MCF 10A (cell line): ENCODE measurements at places on chromosomes 4 and X. TPM values are rescaled to one million over a fixed set of nuclear protein-coding genes. Genes with fewer than 3 reads are reported as not detected.

DNA sequence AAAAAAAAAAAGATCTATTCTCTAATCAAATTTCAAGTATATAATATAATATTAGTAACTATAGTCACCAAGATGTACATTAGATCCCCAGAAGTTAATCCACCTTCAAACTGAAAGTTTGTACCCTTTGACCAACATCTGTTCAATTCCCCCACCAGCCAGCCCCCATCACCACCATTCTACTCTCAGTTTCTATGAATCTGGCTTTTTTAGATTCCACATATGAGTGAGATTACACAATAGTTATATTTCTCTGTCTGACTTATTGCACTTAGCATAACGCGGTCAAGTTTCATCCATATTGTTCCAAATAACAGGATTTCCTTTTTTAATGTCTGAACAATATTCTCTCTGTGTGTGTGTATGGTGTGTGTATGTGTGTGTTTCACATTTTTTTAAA is 33.7 kb upstream of the VMA21 start:
- DNase-seq: no peak

The ASMT gene
- total RNA-seq: not detected in 2 replicates

The LIMCH1 gene
- 36.6 and 48.4 TPM in 2 replicates for total RNA-seq

DNA sequence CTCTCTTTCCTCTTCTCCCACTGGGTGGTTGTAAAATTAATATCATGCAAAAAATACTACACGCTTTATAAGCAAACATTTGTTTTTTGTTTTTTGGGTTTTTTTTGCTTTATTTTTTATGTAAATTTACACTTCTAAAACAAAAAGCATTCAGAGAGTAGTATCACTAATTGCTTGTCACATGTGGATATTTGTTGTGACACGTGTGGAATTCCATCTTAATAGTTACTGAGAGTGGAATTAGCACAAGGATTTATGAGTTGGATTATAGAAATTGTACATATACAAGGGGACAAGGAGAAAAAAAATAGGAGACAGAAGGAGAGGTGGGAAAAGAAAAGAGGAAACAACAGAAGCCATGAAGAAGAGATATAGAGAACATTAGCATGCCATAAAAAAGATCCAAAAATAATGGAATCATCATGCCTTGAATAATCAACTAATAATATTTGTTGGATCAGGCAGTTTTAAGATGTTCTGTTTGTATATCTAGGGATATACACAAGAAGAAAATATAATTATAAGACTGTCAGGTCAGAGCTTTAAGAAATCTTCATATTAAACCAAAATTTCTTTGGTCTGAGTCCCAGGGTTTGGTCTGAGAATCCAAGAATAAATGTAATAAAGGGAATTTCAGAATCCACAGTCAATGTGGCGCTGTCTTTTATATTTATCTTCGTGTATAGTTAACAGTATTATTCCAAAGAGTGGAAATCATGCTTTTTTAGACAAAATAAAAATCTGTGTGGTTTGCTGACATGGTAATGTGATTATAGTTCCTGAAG is 98.5 kb upstream of the INTU start:
- DNase-seq: no peak

DNA sequence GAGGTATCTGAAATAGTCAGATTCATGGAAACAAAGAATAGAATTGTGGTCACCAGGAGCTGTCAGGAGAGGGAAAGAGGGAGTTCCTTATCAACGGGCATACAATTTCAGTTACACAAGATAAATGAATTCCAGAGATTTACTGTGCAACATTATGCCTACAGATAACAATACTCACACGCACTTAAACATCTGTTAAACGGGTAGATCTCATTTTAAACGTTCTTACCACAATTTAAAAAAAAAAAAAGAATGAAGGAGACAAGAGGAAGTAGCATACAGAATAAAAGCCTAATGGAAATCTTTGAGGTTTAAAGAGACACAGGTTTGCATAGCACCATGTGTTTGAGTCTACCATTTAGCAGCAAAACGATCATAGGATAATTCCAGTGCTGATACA is 298.0 kb downstream of the DKK2 start:
- DNase-seq: no peak

DNA sequence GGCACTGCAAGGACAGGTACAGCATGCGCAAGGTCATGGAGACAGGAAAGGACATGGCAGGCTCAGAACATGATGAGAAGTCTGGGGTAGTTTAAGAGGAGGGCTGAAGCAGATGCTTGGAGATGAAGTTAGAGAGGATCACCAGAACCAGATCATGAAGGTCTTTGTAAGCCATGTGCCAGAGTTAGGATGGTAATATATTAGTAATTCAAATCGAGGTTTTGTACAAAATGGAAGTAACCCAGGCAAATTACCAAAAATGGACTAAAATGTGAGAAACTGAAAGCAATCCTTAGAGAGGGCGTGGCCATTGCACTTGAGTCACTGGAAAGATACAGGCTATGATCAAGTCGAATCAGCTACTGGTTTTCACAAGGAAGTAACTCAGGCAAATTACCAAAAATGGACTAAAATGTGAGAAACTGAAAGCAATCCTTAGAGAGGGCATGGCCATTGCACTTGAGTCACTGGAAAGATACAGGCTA is 13.5 kb downstream of the RXFP1 start:
- DNase-seq: peak; percentile 49

- peak; percentile 57 for DNase-seq
These were observed 73.3 kb downstream of the RBM46 start for GRCh38 chr4:154854362-154854761.

The DRD5 gene
- not detected in 2 replicates for total RNA-seq

The HMGN5 gene
- 6.6 and 11.8 TPM in 2 replicates for total RNA-seq

DNA sequence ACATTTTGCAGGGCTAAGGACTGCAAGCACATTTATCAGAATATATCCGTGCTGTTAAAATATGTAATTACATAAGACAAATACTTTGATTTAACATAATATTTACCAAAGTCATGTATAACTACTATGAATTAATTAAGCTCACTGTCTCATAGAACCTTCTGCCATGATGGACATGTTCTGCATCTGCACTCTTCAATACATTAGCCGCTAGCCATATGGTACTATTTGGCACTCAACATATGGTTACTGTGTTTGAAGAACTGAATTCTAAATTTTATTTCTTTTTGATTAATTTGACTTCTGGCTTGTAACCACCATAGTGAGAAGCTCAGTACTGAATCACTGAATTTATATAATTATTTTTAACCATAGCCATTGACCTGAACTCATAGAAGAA is 427.0 kb upstream of the TRAM1L1 start:
- no peak for DNase-seq

DNA sequence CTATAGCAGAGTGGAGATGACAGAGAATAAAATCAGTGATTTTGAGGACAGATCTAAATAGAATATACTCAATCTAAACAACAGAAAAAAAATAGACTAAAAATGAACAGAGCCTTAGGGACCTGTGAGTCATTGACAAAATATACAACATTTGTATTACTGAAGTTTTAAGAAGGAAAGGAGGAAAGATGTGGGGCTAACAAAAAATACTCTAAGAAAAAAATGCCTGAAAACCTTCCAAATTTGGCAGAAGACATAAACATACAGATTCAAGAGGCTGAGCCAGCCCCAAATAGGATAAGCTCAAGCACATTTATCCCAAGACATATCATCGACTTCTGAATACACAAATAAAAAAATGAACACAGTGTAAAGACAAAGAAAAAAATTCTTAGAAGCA is 123.6 kb upstream of the INTU start:
- no peak for DNase-seq

The PRSS12 gene
- 8.9 and 10.7 TPM in 2 replicates for total RNA-seq

GRCh38 chrX:40622479-40623138 is 619 bp upstream of the MPC1L start:
- no peak for DNase-seq

GRCh38 chr4:34245276-34245675 is 1999.0 kb downstream of the ARAP2 start:
- DNase-seq: no peak

- no peak for DNase-seq
These were observed 45.3 kb upstream of the HELT start for GRCh38 chr4:184972991-184973390.

The VSIG4 gene
- total RNA-seq: not detected in 2 replicates

DNA sequence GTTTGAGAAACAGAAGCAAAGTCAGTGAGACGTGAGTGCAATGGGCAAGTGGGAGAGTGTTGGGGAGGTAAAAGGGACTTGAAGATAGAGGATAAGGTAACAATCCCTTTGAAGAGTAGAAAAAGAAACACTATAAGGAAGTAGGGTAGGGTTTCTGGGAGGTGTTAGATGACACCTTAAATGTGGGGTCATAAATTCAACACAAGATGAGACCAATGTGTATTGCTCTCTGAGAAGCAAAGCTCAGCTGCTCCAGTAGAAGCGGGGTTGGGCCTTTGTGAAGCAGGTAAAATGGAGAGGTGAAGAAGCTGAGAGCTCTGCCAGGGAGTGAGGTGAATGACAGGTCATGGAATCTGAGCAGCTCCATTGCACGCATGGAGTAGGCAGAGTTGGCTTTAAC is 85.3 kb downstream of the REELD1 start:
- DNase-seq: no peak

GRCh38 chr4:142128529-142128928 is 492.1 kb downstream of the IL15 start:
- no peak for DNase-seq

DNA sequence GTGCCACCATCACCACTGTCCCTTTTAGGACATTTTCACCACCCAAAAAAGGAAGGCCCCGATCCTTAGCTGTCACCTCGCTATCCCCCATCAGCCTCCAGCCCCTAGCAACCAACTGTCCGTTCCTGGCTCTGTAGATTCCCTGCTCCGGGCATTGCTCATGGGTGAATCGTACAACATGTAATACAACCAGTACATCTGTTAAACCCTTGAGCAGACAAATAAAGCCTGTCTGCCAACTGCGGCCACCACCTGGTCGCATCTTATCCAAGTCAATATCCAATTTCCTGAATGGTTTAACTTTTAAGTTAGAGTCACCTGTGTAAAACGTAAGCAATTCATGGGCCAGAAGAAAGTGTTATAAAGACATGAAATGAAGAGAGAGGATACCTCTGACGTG is 251.9 kb downstream of the AFAP1 start:
- DNase-seq: no peak

- peak; percentile 24 for DNase-seq
These were observed 1489.8 kb downstream of the STIM2 start for GRCh38 chr4:28350485-28350884.

GRCh38 chr4:33780952-33781791 is 2463.1 kb downstream of the ARAP2 start:
- DNase-seq: peak; percentile 63

The HAND2 gene
- not detected in 2 replicates for total RNA-seq

DNA sequence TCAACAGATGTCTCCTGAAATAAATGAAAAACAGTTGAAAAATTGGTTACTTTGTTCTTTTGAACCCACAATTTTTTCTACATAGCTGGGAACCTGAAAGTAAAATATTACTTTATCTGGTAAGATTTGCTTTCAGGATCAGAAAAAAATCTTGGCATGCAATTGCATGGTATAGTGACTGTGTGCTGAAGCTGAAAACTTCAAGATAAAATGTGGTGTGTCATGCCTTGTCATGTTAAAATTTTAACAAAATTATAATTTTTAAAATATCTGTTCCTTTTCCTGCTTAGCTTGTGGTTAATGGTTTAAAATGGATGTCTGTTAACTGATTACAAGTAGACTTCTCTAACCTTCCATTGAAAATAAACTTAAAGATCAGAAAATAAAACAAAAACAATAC is 904.8 kb downstream of the PDHA2 start:
- no peak for DNase-seq

DNA sequence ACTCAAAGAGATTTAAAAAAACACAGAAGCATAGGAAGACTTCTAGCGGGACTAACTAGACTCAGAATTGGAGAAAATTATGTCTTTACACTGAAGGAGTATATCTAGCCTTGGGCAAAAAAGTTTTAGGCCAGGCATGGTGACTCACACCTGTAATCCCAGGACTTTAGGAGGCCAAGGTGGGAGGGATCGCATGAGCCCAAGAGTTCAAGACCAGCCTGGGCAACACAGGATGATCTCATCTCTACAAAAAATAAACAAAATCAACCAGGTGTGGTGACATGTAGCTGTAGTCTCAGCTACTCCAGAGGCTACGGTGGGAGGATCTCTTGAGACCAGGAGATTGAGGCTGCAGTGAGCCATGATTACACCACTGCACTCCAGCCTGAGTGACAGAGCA is 99.5 kb downstream of the NEUROG2 start:
- DNase-seq: peak; percentile 51

- no peak for DNase-seq
These were observed at the start of gene APELA for GRCh38 chr4:164876700-164877324. TSS of gene APELA (plus strand) at chr4:164877178. CDS start at chr4:164877332, 154 bp downstream.

GRCh38 chr4:107991945-107992630 is 2.4 kb downstream of the HADH start:
- peak; percentile 53 for DNase-seq

The TLR8 gene
- not detected in 2 replicates for total RNA-seq

The MTMR8 gene
- not detected in 2 replicates for total RNA-seq

DNA sequence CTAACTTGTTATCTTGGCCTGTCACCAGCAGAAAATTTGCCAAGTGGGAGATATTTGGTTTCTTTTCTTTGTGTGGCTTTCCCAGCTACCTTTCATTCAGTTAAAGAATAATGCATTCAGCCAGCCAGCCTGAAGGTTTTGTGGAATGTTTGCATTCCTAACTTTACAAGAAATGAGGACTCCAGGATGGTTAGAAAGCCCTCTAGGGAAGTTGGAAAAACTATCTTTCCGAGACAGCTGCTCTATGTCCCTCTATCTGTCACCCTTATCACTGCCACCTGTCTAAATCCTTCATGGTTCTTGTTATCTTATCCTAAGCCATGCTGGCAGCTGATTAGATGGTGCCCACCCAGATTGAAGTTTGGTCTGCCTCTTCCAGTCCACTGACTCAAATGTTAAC is 384.2 kb downstream of the SH3BGRL start:
- no peak for DNase-seq
